ENCODE measurements at places on chromosomes 12 and 14.
A peak's percentile ranks its signal among the peaks of the same experiment; 100 is the strongest.

GRCh38 chr12:80053051-80053790, 46.1 kb upstream of the OTOGL start:
- DNase-seq, result peak; percentile 56

DNA sequence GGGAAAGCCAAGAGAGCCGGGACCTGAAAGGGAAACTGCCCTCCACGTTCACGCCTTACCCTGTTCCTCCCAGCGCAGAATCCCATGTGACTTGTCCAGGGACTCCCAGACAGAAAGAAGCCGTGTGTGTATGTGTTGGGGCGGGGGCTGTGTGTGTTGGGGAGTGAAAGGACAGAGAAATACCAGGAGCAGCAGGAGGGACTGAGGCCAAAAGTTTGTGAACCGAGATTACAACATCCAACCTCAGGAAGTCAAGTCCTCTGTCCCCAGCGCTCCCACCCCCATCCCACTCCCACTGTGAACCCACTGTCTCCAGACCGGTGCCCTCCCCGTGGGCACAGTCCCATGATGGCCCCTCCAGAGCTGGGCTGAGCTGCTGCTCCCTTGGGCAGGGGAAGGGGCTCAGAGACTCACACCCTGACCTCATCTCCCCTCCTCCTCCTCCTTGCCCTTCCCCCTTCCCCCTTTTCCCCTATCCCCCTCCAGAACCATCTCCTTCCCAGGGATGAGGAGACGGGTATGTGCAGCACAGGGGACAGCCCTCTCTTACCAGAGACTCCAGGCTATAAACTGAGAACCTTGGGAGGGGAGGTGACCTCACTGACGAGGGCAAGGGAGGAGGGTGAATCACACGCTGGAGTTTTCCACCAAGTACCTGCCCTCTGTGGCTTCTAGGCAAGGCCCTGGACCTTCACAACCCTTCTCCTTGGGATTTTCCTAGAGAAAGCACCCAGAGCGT, at the start of gene SLC6A12:
Gene SLC6A12, minus strand, starts transcription at position 155 of the 739 bp plus-strand sequence. CDS start 4,171 bp downstream, outside the sequence.
- no peak for DNase-seq

DNA sequence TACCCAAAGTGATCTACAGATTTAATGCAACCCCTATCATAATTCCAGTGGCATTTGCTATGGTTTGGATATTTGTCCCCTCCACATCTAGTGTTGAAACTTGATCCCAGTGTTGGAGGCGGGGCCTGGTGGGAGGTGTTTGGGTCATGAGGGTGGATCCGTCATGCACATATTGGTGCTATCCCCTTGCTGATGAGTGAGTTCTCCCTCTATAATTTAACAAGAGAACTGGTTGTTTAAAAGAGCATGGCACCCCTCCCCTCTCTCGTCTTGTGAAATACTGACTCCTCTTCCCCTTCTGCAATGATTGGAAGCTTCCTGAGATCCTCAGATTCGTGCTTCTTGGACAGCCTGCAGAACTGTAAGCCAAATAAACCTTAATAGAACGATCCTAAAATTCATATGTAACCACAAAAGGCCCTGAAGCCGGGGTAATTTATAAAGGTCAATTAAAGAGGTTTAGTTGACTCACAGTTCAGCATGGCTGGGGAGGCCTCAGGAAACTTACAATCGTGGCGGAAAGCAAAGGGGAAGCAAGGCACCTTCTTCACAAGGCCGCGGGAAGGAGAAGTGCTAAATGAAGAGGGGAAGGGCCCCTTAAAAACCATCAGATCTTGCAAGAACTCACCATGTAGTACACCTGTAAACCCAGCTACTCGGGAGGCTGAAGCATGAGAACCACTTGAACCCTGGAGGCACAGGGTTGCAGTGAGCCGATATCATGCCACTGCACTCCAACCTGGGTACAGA, 41.2 kb downstream of the SLC39A9 start:
- no peak for DNase-seq

- no peak for DNase-seq
These were observed 48.6 kb upstream of the PPP1R12A start for GRCh38 chr12:79983492-79983891.

DNA sequence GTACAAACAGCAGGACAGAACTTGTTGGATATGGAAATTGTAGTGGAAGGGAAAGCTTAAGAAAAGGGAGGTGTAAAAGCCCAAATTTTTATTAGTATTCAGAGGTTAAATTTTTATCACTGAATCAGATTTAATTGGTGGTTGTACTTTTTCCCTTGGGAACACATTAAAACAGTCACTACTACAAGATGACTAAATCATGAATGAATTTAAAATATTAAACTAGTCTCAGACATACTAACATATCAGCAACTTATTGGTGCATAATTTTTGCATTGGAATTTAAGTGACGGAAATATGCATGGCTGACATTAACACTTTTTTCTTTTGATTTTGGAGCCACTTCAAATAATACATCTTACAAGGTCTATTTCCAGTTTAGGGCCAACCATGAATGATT, 27.6 kb downstream of the SAMD4A start:
- DNase-seq, result no peak

DNA sequence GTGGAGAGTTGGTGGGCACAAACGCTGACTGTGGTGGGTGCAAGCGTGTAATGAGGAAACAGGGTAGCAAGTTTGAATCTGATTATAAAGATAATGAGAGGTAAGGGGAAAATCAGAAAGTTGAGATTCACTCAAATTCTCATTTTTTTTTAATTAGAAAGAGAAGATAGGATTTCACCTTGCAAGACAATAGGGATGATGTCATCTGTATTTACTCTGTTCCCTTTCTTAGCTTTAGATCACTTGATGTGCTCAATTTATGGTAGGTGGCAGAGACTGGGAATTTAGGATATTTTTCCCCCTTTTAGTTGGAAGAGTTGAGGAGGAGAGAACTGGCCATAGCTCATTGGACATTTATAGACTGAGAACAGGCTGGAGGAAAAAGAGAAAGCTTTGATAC, 363.6 kb downstream of the AEBP2 start:
- no peak for DNase-seq

- no peak for DNase-seq
These were observed 30.1 kb downstream of the NRDE2 start for GRCh38 chr14:90301668-90302090.

GRCh38 chr14:91406982-91407381, 10.6 kb downstream of the CCDC88C start:
- DNase-seq, result no peak

- DNase-seq, result no peak
These were observed 417.2 kb upstream of the FLRT2 start for GRCh38 chr14:85112762-85113161.

GRCh38 chr12:117450209-117450608, 88.8 kb upstream of the NOS1 start:
- DNase-seq, result no peak

- DNase-seq, result no peak
These were observed 267.7 kb downstream of the RASSF9 start for GRCh38 chr12:85568395-85569103.

DNA sequence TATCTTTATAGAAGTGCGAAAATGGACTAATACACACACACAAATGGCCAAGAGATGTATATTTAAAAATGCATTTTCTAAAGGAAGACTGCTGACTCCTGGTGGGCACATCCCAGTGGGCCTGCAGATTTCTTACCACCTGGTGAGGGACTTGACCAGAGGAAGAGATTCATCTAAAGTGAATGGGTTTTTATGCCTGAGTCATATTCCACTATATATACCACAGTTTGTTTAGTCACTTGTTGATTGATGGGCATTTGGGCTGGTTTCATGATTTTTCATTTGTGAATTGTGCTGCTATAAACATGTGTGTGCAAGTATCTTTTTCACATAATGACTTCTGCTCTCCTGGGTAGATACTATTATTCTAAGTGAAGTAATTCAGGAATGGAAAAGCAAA, 277.3 kb downstream of the SLC16A7 start:
- no peak for DNase-seq

DNA sequence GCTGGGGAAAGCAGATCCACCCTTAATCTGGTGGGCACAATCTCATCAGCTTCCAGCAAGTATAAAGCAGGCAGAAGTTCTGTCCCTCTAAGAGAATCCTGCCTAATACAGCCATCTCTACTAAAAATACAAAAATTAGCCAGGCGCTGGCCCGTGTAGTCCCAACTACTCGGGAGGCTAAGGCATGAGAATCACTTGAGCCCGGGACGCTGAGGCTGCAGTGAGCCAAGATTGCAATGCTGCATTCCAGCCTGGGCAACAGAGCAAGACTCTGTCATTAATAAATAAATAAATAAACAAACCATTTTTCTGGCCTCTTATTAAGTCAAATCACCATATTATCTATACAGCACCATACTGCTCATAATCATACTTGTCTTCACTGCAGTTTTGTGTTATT, 111.2 kb downstream of the MED13L start:
- no peak for DNase-seq

GRCh38 chr14:61408498-61408897, 87.1 kb downstream of the PRKCH start:
- no peak for DNase-seq

DNA sequence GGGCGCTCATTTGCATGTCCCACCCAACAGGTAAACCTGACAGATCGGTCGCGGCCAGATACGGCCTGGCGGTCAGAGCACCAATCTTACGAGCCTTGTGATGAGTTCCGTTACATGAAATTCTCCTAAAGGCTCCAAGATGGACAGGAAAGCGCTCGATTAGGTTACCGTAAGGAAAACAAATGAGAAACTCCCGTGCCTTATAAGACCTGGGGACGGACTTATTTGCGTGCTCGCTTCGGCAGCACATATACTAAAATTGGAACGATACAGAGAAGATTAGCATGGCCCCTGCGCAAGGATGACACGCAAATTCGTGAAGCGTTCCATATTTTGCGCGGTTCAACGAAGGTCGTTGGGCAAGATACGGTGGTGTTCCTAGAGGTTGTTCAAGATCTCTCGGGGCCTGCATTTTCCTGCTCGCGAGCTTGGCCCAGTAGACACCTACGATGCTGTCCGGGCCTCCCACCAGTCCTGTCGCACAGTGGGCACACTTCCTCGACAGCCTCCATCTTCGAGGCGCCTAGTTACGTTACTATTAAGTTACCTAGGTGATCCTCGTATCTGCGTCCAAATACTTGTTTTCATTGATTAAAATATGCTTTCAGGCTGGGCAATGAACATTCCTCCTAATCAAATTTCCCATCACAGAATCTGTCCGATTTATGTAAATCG, at the start of gene RNU6-7:
Gene RNU6-7, plus strand, starts transcription at position 230 of the 675 bp plus-strand sequence.
- DNase-seq, result no peak

GRCh38 chr12:68805592-68806120, 2.3 kb upstream of the MDM2 start:
- no peak for DNase-seq

- no peak for DNase-seq
These were observed 3.5 kb upstream of the FAR2 start for GRCh38 chr12:29145372-29146170.

GRCh38 chr14:72347118-72347517, 414.9 kb downstream of the RGS6 start:
- DNase-seq, result no peak

DNA sequence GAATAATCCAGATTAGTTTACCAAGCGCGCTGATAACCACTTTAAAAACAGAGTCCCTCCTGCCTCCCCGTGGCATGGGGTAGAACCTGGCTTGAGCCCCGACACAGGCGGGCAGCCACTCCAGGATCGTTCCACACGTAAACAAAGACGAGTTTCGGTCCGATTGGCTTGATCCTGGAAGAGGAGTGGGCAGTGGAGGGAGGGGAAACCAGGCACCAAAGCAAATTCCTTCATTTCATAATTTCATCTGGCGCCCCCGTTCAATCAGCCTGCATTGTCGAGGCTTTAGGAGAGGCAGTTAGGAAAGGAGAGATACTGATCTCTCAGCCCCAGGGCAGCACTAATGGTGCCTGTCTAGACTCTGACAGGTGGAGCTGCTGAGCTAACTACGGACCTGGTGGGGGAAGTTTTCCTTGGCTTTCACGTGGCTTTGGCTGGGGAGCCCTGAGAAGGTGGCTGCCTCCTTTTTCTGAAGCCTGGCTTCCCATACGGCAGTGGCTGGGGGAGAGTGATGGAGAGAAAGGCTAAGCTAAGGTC, 751 bp upstream of the GPRC5A start:
- peak; percentile 77 for DNase-seq

DNA sequence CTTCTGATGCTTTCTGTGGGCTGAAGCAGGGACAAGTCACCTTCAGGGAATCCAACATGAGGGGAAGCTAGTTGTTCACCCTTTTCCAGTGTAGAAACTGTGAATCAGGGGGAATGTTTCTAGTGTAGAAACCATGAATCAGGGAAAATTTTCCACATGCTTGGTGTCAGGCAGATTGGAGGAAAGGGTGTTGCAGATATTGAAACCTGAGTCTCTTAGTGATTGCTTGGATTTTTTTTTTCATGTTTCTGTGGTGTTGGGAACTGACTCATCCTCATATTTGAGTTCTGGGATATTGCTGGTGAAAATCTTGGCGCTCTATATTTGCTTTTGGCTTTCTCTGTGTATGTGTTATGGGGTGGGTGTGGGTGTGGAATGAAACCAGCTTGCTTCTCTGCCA, 144.5 kb upstream of the FBXO33 start:
- no peak for DNase-seq

DNA sequence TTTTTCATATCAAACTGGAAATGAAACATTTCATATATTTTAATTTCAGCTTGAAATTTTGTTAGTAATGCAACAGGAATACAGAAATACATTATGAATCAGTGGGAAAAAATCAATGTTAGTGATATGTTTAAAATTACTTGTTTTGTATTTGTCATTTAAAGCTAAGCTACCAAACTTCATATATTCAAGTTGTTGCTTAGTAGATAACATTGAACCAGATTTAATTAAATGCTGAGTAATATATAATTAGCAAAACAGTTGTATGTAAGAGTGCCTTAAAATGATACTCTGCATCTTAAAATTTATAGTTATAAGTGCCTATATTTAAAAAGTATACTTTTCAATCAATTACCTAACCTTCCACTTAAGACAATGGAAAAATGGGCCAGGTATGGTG, 5.0 kb downstream of the CHURC1 start:
- no peak for DNase-seq

GRCh38 chr12:3614806-3615466, 123.9 kb downstream of the PRMT8 start:
- DNase-seq, result no peak

DNA sequence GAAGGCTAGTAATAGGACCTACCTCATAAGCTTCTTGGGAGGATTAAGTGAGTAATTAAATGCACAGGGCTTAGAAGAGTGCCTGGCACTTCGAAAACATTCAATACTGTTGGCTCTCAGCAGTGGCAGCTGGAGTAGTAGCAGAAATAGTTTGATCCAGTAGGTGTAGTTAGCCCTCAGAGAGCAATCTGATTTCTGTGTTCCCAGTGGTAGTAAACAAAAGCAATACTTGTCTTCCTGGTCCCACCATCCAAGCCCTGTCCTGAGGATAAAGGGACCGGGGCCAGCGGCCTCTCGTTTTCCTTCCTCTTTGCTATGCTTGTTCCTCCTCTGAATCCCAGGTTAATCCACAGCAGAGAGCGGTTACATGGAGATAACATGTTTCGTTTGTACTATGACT, 131.6 kb downstream of the SAMD4A start:
- DNase-seq, result no peak

- no peak for DNase-seq
These were observed 14.7 kb downstream of the ITGA5 start for GRCh38 chr12:54404061-54405004.

- DNase-seq, result no peak
These were observed 10.5 kb downstream of the TM7SF3 start for GRCh38 chr12:27003421-27004381.

GRCh38 chr14:50892255-50892654, 20.4 kb downstream of the ABHD12B start:
- DNase-seq, result no peak

GRCh38 chr12:94149119-94149780, 873 bp downstream of the PLXNC1 start:
- no peak for DNase-seq
